ENCODE measurements at places on chromosomes 12 and 14.

GRCh38 chr14:35949920-35950513, 123.9 kb downstream of the BRMS1L start:
- no peak for DNase-seq

GRCh38 chr12:62873116-62873825, 61.7 kb downstream of the PPM1H start:
- no peak for DNase-seq

DNA sequence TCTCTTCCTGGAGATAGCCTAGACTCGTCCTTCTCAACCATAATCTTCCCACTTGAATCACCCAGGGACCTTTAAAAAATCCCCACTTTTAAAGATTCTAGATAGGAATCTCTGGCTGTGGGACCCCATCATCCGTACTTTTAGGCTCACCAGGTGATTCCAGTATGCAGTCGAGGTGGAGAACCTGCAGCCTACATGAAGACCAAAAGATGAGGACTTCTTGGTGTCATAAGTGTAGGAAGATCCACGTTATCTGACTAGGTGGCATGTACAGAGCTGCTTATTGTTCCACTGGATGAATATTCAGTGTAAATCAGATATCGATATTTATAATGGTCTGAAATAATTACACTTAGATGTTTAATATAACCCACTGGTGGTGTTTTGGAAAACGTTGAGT, 2.6 kb downstream of the PRKCH start:
- DNase-seq, result peak; percentile 22

GRCh38 chr12:96240656-96241055, 46.5 kb downstream of the ELK3 start:
- DNase-seq, result no peak

GRCh38 chr12:26246483-26247164, 51.3 kb downstream of the SSPN start:
- DNase-seq, result no peak

DNA sequence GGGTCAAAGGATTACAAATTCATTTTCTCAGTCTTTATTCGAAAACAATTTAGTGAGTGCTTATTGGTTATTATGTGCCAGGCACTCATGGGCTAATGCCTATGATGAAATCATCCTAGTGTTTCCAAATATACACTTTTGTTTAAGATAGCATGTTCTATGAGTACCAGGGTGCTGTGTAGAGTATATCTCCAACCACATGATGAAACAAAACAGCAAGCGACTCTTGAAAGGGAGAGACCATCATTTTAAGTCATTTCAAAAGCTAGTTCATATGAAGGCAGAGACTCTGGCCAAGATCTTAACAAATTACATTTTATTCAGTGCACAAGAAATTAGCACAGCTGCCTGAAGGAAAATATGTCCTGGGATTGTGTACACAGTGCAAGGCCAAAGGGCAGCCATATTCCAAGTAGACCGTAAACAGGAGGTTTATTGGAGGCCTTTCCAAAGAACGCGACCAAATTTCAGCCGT, 204.2 kb downstream of the EFCAB11 start:
- no peak for DNase-seq

- DNase-seq, result no peak
Measured at GRCh38 chr14:54845641-54846040, 57.0 kb downstream of the GCH1 start.

- DNase-seq, result no peak
Measured at GRCh38 chr12:78703820-78704525, 160.6 kb upstream of the SYT1 start.

- DNase-seq, result no peak
Measured at GRCh38 chr14:51847489-51847796, 13.0 kb upstream of the GNG2 start.

Measured in activated CD4-positive, alpha-beta T cell treated with anti-CD3 and anti-CD28 coated beads, Interleukin-10, Interleukin-2, amounts not matched to agents 100 ng/mL and 50 ng/mL, durations not matched to agents 16 hours and 8 hours (primary cell).